ENCODE measurements at places on chromosomes 7 and 10.

DNA sequence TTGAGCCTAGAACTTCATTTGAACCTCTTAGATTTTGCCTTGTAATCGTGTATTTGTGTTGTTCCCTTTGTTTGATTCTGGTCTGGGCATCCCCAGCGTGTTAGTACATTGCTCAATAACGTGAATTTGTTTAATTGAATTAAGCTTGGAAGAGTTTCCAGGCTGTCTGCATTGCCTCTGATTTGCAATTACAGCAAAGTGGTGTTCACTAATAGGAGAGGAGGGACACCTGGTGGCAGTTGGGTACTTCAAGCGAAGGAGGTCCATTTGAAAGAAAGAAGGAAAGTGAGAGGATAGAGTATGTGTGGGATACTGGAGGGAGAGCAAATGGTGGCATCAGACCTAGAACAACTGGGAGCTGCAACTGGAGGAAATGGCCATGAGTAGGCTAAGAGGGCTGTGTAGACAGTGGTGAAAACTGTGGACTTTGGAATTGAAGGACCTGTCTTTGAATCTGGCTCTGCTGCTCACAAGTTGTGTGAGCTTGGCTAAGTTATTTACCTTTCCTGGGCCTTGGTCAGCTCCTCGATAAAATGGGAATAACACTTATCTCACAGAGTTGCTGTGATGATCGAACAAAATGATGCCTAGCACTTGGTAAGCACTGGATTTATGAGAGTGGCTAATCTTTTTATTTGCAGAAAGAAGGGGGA is 15.1 kb downstream of the LSMEM1 start:
- no peak for DNase-seq

DNA sequence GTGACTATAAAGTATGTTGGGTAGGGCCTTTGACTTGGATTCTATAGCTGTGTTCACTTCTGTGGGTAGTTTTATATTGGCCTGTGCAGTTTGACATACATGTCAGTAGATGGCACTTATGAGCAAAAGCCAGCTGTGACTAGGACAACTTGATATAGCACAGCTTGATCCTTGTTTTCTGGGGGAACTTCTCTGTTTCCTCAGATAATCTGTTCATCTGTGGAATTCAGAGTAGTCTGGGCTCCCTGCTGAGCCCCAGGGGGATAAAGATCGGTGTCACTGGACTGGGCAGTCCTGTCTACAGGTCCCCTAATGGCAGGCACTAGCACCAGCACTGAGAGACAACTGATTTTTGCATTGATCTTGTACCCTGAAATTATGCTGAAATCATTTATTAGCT is 25.4 kb downstream of the CYP2C9 start:
- DNase-seq, result no peak

- no peak for DNase-seq
These were observed 35.7 kb upstream of the SHH start for GRCh38 chr7:155847821-155848435.

DNA sequence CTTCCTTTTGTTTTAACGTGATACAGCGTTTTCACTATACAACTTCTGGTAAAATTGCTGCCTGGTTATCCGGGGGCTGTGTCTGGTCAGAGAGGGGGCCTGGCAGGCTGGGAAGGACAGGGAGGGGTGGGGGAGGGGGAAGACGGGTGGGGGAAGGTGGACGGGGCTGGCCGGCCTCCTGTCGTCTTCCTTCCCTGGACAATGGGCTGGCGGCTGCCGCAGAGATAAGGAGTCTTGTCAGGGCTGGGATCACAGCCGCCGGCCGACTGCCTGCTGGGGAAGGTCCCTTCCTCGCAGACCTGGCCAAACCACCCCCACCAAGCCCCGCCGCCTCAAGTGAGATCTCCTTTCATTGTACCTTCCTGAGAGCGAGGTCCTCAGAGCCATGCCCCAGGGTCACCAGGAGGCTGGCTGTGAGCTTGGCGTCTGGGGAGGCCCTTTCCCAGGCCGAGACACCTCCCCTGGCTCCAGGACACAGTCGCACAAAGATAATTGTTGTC is 151.2 kb upstream of the TNRC18 start:
- DNase-seq, result no peak

DNA sequence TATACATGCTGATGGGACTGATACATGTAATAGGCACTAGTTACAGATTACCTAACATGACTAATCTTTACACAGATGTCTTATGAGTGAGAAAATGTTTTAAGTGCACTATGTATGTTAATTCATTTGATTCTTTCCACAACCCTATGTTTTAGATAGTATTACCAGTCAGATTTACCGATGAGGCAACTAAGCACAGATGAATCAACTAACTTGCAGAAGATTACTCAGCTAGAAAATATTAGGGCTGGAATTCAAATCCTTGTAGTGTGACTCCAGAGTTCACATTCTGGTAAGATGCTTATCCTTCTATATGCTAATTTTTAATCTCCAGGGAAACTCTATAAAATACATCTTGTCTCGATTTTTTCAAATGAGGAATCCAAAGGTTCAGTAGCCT is 964.9 kb downstream of the REEP3 start:
- DNase-seq, result no peak

GRCh38 chr7:132531562-132531961 is 44.7 kb downstream of the PLXNA4 start:
- no peak for DNase-seq

- no peak for DNase-seq
These were observed 454.6 kb upstream of the SORCS1 start for GRCh38 chr10:107619139-107619538.

GRCh38 chr10:118496525-118496924 is 98.9 kb downstream of the PRLHR start:
- DNase-seq, result no peak

DNA sequence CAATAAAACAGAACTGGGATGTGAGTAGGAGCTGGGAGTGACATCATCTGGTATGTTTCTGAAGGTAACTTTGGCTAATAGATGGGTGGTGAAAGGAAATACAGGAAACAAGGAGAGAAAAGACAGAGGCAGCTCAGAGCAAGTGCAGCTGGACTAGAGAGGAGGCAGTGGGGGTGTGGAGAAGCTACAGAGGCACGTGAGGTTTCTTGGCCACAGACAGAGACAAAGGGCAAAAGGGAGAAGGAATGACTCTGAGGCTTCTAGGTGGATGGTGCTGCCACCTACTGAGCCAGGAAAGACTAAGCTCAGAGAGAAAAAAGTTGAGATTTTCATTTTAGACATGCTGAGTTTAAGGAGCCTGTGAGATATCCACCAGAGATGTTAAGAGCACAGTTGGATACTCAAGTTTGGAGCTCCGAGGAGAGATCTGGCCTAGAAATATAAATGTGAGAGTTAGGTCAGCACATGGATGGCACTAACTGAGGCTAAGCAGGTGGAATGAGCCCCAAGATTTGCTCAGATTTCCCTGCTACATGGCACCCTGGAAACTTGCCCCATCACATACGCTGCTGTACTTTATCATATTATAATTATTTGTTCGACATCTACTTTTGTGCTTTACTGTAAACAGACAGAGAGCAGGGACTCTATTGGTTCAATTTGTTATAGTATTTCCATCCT is 293.0 kb upstream of the IMMP2L start:
- no peak for DNase-seq

GRCh38 chr7:142319970-142320369 is 62.1 kb upstream of the PRSS58 start:
- no peak for DNase-seq

GRCh38 chr10:5556576-5556975 is 31.8 kb downstream of the CALML3 start:
- no peak for DNase-seq

- no peak for DNase-seq
These were observed 13.9 kb downstream of the VCL start for GRCh38 chr10:74011770-74012169.

- DNase-seq, result no peak
These were observed 3.1 kb downstream of the CNPY4 start for GRCh38 chr7:100122568-100122967.

DNA sequence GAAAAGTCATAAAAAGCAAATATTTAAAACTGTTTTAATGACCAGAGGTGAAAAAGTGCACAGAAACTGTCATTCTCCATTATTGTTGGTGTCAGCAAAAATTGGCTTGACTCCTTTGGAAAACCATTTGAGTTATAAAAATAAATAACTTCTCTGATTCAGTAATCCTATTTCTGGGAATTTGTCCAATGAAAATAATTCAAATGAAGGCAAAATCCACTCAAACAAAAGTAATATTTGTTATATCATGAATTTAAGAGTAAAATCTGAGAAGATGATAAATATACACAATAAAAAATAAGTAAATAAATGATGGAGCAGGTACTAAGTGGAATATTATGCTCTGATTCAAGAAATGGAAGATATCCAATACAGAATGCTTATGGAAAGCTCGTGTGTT is 326.6 kb upstream of the KLF6 start:
- DNase-seq, result no peak

DNA sequence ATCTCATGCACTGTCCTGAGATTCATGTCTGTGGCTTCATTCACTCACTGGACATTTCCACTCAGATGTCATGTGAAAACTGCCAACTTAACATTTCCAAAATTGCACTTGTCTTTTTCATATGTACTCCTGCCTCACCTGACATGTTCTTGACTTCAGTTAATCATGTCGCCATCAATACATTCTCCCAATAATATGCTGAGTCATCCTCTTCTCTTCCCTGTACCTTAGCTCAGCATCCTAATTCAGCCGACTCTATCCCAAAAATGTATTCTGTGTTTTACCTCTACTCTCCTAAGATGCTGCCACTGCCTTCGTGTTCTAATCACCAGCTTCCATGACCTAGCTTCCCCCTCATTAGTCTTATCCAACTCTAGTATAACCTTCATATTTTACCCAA is 93.9 kb upstream of the GNAI1 start:
- no peak for DNase-seq

DNA sequence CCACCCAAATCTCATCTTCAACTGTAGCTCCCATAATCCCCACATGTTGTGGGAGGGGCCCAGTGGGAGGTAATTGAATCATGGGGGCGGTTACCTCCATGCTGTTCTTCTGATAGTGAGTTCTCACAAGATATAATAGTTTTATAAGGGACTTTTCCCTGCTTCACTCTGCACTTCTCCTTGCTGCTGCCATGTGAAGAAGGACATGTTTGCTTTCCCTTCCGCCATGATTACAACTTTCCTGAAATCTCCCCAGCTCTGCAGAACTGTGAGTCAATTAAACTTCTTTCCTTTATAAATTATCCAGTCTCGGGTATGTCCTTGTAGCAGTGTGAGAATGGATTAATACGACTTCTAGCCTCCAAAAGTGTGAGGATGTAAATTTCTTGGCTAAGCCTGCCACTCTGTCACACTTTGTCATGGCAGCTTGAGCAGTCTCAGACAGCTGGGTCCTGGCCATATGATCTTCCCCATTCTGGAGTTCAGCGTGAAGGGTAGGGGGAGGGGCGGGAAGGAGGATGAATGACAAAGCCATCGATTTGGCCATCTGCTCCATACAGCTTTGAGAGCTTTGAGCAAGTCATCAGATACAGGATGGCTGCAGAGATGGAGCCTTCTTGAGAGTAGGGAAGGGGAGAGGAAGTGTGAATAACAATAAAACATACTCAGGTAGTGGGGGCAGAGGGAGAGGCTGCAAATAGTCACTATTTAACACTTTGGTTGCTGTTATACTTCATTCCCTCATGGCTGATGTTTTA is 19.1 kb upstream of the INPP5F start:
- no peak for DNase-seq

GRCh38 chr10:17644485-17644943 is 563 bp downstream of the STAM start:
- DNase-seq, result no peak

- no peak for DNase-seq
These were observed 137.0 kb downstream of the RAPGEF5 start for GRCh38 chr7:22219739-22220493.

DNA sequence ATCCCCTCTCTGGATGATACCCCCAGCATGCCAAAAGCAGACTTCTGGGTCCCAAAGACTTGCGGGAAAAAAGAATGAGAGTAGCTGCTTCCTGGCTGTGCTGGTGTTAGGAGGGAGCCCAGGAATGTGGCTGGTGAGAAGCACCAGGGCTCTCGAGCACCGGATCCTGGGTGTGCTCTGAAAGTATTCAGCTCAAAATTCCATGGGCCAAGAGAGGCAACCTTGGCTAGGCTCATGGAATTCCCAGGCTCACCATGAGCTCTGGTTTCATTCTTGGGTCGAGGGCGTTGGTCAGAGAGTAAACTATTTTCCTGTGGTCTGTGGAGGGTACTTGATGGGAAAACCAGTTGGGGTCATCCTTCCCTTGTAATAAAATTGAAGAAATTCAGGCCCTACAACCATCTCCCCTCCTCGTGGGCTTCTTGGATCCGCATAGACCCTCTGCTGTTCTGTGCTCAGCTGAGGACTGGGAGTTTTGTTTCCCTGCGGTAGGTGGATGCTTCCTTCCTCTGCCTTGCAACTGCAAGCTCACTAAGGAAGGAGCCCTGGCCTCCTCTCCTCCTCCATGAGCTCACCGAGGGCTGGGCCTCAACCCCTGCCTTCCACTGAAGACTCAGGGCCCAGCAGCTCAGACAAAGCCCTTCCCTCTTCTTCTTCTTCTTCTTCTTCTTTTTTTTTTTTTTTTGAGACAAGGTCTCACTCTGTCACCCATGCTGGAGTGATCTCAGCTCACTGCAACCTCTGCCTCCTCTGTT is 34.5 kb upstream of the AQP1 start:
- no peak for DNase-seq

DNA sequence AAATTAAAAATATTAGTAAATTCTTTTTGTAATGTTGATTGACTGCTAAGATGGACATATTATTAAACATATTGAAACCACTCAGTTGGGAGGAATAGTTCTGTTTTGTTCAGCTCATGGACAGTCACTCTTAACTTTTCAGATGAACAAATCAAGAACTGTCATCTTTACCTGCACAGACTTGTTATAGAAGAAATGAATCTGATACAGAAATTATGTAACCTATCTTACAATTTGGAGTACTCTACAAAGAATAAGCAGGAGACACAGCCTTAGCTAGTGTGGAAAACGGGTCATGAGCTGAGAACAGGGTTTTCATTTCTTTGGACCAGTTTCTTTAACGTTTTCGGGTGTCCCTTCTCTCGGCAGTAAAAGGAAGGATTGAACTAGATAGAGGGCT is 1.2 kb upstream of the ANLN start:
- no peak for DNase-seq

Data from anterior cingulate cortex (tissue), 58 donors.